ENCODE measurements at places on chromosomes 3 and 15.

DNA sequence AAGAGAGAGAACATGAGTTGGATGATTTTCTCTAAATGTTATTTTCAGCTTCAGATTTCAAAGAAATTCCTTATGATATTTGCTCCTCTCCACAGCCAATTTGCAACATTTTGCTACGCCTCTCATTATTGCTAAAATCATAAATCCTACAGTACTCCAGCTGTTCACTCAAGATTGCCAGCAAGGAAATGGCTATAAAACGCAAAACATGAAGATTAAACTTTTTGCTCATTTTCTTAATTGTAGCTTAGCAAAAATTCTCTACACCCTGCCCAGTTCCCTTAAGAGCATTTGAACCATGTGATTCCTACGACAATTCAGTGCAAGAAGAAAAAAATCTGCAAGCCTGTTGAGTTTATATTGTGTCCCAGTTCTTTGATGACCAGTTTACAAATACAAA, 6.8 kb downstream of the CHRNA3 start:
- no peak for DNase-seq

- no peak for DNase-seq
Observed at GRCh38 chr15:100026041-100026440, 292.8 kb upstream of the LYSMD4 start.

- DNase-seq = no peak
Observed at GRCh38 chr3:68447885-68448284, 484.5 kb downstream of the TAFA4 start.

GRCh38 chr3:50337175-50337861, 3.3 kb downstream of the RASSF1 start:
- no peak for DNase-seq

- no peak for DNase-seq
Observed at GRCh38 chr3:98982351-98982750, 80.9 kb upstream of the DCBLD2 start.
